ENCODE measurements at places on chromosomes 4 and X.

- no peak for DNase-seq
Measured at GRCh38 chrX:83469551-83469950, 38.5 kb upstream of the POU3F4 start.

DNA sequence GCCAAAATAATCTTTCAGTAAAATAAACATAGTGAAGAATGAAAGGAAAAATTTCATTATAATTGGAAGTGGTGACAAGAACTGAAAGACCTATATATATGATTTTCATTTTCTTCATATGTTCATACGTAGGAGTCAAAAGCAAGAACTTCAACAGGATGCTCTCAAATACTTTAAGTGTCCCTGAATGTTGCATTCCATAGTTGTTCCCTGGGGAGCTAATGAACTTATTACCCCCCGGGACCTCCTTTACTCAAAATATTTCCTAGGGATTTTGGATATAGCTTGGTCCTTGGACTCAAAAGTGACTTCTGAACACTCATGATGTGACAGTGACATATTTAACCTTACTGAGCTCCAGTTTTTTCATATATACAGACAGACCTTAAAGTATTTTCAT lies 44.9 kb upstream of the NDST4 start:
- peak; percentile 61 for DNase-seq

- DNase-seq, result no peak
Measured at GRCh38 chr4:38784141-38784540, 1.4 kb upstream of the TLR10 start.

DNA sequence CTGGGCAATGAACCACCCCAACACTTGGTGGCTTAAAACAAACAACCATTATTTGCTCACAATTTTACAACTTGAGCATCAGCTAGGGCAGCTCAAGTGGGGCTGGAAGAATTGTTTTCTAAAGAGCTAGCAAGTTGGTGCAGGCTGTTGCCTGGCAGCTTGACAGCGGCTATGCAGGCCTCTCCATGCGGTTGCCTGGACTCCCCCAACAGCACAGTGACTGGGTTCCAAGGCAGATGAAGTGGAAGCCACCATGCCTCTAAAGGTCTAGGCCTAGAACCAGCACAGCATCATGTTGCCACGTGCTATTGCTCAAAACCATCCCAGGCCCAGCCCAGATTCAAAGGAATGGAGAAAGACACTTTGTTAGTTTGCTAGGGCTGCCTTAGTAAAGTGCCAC lies 114.8 kb downstream of the BCOR start:
- no peak for DNase-seq

DNA sequence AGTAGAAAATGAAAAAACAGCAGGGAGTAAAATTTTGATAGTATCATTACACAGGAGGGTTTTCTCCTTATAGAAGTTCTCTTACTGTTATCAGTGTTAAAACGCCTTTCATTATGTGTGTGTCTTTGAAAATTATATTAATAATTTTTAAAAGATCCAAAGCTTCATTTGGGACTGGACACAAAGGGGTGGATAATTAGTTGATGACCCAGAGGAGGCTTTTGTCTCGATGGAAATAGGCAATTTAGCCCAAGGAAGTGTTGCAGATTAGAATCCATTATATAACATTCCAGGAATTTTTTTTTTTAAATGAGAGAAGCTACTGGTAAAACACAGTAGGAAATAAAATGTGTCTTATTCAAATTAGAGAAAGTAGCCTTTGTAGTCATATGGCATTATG lies 1339.3 kb downstream of the FSTL5 start:
- no peak for DNase-seq

GRCh38 chr4:38155589-38156294 lies 195.5 kb downstream of the PTTG2 start:
- DNase-seq, result no peak

GRCh38 chrX:125394449-125394848 lies 74.8 kb downstream of the TEX13C start:
- no peak for DNase-seq

GRCh38 chrX:150429594-150429993 lies 66.5 kb downstream of the MAMLD1 start:
- peak; percentile 54 for DNase-seq

DNA sequence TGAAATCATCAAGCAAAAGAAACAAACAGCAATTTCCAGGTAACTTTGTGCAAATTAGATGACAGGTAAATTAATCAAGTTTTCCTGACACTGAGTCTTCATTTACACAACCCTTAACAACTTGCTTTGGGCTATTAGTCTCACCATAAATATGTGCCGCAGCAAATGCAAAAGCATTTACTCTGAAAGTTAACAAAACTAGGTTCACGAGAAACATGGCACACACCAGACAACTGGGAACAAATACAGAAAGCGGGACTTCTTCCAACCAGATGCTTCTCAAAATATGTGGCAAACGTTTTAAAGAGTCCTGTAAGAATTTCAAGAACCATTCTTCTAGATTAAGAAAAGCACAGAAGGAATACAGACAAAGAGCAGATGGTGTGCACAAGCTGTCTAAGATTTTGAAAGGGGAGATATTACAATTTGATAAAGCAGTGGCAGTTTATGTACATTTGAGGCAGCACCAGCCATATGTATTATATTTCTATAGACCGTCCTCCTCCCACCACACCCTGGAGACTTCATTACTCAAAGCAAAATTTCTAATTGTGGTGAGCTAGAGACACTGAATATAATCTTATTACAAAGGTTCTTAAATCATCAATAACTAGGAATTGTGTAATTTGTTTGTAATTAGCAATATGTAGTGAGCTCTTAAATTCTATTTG lies 192.5 kb upstream of the ADAMTS3 start:
- no peak for DNase-seq

- DNase-seq, result peak; percentile 7
Measured at GRCh38 chrX:13662355-13662791, 9.4 kb downstream of the TCEANC start.

GRCh38 chrX:44330227-44330626 lies 13.2 kb downstream of the EFHC2 start:
- DNase-seq, result no peak

- DNase-seq, result no peak
Measured at GRCh38 chr4:25100021-25100555, 60.2 kb downstream of the SEPSECS start.

DNA sequence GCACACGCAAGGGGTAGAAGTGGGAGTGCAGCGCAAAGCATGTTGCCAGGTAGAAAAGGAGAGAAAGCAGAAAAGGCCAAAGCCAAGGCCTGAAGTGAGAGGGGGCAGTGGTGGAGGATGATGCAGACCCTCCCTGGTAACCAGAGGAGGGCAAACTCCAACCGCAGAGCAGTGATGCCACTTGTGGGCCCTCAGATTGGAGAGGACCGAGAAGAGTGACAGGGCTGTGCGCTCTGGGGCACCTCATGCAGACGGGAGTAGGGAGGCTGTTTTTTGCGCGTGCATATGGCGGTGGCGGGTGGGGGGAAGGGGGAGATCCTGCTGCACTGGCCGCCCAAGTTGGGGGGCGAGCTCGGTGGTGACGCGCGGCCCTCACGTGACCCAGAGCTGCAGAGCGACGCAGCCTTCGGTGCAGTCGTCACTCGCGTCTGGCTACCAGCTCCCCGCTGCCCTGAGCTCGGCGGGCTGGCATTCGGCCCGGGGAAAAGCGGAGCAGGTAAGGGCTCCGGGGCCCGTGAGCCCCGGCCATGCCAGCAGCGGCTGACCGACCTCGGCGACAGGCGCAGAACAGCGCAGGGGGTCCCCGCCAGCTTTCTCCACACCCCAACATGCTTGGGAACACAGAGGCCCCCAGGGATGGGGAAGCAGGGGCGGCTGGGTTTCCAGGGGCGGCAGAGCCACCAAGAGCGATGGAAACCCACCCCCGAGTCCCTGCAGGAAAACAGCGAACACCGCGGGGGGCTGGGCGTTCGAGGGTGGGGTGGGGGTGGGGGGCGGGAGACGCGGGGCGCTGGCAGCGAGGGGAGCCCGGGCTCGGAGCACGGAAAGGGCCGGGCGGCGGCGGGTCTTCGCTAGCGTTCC lies at the start of gene BEX3:
BEX3 (plus strand) TSS at position 421 of the 861 bp plus-strand sequence. CDS start 984 bp downstream, outside the sequence.
- DNase-seq, result peak; percentile 61

- peak; percentile 20 for DNase-seq
Measured at GRCh38 chr4:9880406-9881197, 99.2 kb downstream of the DRD5 start.

GRCh38 chr4:119676101-119676500 lies 47.5 kb upstream of the PDE5A start:
- no peak for DNase-seq

- DNase-seq, result no peak
Measured at GRCh38 chrX:41906515-41907187, 16.7 kb downstream of the CASK start.

DNA sequence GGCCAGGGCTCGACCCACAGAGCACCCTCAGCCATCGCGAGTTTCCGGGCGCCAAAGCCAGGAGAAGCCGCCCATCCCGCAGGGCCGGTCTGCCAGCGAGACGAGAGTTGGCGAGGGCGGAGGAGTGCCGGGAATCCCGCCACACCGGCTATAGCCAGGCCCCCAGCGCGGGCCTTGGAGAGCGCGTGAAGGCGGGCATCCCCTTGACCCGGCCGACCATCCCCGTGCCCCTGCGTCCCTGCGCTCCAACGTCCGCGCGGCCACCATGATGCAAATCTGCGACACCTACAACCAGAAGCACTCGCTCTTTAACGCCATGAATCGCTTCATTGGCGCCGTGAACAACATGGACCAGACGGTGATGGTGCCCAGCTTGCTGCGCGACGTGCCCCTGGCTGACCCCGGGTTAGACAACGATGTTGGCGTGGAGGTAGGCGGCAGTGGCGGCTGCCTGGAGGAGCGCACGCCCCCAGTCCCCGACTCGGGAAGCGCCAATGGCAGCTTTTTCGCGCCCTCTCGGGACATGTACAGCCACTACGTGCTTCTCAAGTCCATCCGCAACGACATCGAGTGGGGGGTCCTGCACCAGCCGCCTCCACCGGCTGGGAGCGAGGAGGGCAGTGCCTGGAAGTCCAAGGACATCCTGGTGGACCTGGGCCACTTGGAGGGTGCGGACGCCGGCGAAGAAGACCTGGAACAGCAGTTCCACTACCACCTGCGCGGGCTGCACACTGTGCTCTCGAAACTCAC lies 3.6 kb downstream of the MID1IP1 start:
- no peak for DNase-seq

DNA sequence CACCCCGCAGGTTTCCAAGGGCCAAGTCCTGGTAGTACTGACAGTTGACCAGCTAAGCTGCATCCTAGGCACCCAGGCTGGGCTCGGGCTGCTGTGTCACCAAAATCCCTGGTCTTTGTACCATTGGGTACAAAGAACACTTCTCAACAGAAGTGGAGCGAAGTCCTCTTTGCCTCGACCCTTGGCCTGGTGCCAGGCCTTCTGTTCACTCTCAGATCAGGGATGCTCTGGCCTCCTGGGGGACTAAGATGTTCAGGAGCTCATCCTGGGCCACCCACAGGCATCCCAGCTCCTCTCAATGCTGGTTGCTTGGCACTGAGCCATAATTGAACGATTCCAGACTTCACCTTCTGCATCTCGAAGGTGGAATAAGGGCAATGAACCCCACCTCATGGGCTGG lies 13.8 kb upstream of the SLC2A9 start:
- no peak for DNase-seq

DNA sequence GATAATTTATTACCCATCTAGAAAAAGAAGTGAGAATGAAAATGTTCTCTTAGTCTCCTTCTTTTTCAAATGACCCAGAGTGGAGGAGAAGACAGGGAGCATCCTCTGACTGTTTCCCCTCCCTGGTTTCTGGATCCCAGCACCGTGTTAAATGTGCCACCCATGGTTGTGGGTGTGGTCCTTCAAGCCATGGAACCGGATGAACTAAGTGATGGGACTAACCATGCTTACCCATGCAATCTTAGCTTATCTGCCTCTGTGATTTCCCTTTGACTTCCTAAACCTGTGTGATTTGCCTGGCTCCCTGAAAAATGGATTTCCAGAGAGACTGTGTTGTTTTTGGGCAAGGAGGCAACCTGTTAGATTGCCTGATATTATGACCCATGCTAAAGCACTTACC lies 437.1 kb downstream of the MAGEB5 start:
- no peak for DNase-seq

DNA sequence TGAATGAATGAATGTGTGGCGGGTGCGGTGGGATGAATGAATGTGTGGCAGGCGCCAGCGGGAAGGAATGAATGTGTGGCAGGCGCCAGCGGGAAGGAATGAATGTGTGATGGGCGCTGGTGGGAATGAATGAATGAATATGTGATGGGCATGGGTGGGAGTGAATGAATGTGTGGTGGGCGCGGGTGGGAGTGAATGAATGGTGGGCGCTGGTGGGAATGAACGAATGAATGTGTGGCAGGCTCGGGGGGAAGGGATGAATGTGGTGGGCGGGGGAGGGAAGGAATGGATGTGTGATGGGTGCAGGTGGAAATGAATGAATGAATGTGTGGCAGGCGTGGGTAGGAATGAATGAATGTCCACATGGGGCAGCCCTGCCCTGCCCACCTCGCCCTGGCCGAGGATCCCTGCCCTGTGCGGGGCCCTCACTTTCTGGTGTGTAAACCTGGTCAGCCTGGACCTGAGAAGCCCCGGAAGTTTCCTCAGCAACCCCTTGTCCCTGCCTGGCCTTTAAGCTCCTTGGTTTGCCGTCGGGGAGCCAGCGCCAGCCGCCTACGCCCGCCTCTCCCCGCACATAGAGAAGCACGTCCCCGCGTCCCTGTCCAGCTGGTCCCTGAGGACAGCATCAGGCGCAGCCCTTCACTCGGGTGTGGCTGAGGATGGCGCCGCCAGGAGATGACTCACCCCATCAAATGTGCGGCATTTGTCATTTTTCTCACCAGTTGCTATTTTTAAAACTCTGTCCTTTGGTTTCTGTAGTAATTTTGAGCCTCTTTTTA lies 112.8 kb upstream of the LRPAP1 start:
- peak; percentile 57 for DNase-seq

DNA sequence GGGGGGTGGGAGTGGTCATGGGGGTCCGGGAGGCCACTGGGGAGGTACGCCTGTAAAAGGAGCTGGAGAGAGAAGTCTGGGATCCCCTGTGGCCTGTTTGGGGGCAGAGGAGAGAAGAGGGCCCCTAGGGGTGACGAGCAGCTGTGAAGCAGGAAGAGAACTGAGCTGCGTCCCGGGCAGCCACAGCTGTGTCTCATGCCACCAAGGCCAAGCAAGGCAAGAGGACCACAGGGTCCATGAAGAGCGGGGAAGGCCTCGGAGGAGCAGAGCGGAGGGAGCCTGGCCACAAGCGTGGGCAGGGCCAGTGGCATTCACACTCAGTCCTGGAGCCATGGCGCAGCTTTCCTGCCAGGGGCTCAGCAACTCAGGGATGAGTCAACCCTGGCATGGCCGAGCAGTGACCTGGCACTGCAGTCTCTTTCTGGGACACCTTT lies 13.6 kb upstream of the NAT8L start:
- DNase-seq, result no peak

GRCh38 chr4:152680988-152681603 lies 1.3 kb upstream of the TMEM154 start:
- peak; percentile 73 for DNase-seq

GRCh38 chrX:42809569-42809968 lies 31.6 kb upstream of the PPP1R2C start:
- DNase-seq, result no peak

GRCh38 chr4:24372881-24373280 lies 211.5 kb downstream of the DHX15 start:
- no peak for DNase-seq
